ENCODE measurements at places on chromosomes 11 and 22.

- DNase-seq: no peak
Observed at GRCh38 chr11:109808569-109808968, 284.6 kb upstream of the ZC3H12C start.

DNA sequence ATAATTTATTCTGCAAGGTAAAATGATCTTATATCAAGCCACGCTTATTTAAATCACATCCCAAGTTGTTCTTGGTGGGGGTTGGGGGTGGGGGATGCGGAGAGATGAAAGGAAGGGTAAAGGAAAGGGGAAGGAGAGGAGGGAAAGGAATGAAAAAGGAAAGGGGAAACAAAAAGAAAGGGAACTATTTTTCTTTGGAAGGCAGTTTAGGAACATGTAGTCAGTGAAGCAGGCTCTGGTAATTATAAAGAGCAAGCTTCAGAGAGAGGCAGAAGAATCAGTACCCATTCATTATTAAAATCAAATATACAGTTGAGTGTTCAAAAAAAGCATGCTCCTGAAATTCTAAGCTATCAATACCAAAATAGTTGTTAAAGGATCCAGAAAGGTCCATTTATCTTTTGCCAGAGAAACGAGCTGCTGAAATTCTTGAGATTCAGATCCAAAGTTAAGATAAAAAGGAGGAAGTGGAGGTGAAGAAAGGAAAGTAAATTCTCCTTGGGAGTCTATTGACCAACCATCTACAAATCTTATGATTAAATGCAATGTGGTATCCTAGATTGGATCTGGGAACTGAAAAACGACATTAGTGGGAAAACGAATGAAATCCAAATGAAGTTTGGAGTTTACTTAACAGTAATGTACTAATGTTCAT is 107.4 kb downstream of the SGSM3 start:
- no peak for DNase-seq

DNA sequence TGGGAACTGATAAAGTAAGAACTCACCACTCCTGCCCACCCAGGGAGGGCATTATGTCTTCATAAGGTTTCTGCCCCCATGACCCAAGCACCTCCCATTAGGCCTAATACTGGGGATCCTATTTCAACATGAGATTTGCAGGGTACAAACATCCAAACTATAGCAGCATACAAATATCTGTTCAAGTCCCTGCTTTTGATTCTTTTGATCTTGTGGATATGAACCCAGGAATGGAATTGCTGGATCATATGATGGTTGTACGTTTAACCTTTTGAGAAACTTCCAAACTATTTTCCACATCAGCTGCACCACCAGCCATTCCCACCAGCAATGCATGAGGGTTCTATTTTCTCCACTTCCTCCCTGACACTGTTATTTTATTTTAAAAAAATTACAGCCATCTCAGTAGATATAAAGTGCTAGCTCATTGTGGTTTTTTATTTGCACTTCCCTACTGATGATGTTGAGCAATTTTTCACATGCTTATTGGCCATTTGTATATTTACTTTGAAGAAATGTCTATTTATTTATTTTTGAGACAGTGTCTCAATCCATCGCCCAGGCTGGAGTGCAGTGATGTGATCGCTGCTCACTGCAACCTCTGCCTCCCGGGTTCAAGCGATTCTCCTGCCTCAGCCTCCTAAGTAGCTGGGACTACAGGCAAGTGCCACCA is 7.1 kb upstream of the ATG16L2 start:
- no peak for DNase-seq

- DNase-seq: no peak
Observed at GRCh38 chr22:37710675-37711074, 13.8 kb downstream of the TRIOBP start.

DNA sequence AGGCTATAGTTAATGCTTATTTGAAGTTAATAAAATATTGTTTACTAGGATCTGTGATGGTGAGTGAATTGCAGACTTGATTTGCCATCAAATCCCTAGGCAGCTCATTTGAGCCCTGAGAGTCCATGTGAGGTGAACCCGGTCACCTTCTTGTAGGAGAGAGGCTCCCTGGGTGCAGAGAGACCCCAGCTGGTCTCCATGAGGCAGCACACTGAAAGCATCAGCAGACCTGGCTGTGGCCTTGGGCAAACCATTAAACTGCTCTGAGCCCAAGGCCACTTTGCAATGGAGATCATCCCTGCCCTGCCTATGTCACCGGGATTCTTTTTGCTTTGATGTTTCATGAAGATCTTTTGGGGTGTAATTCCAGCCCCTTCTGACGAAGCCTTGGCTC is 125.2 kb downstream of the MICAL2 start:
- no peak for DNase-seq

DNA sequence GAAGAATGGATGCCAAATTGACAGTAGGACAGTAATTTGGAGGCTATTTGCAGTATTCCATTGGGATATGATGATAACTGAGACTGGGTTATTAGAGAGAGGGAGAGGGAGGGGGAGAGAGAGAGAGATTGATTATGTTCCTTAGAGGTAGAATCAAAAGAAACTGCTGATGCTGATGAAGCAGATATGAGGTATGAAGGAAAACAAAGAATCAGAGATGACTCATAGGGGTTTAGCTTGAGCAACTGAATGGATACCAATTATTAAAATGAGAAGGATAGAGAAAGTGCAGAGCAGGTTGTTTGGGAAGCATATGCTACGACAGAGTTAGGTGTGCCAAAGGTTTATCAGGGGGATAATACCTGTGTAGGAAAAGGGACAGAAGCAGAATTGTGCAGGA is 12.8 kb upstream of the NUCB2 start:
- DNase-seq: no peak

- DNase-seq: no peak
Observed at GRCh38 chr11:774873-775592, 2.3 kb downstream of the GATD1 start.

- DNase-seq: no peak
Observed at GRCh38 chr22:50416996-50417395, 57.8 kb downstream of the SBF1 start.

GRCh38 chr22:27984001-27984695 is 65.1 kb upstream of the PITPNB start:
- DNase-seq: no peak

DNA sequence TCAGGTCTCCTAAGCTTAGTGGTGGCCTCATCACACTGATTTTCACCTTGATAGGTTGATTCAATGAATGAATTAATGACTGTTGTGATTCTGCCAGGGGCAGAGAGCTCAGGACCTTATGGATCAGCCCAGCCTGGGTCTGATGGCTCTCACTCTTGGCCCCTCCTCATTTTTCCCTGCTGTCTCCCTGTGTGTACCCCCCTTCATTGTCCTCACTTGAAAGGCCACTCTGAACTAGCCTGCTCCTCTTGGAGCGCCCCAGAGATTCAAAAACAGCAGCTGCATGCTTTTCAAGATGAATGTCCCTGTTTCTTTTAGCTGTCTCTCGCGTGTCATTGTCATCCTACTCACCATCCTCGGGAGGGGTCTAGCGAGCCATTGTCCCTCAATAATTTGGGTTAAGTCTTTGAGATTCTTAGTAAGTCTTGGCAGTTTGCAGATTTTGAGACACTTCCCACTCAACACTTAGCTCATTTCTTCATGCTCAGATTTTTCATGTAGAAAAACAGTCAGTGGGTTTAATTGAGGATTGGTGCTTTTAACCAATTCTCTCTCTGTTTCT is 42.5 kb upstream of the MICAL2 start:
- DNase-seq: no peak

- no peak for DNase-seq
Observed at GRCh38 chr22:38033522-38034277, 23.5 kb upstream of the PICK1 start.

DNA sequence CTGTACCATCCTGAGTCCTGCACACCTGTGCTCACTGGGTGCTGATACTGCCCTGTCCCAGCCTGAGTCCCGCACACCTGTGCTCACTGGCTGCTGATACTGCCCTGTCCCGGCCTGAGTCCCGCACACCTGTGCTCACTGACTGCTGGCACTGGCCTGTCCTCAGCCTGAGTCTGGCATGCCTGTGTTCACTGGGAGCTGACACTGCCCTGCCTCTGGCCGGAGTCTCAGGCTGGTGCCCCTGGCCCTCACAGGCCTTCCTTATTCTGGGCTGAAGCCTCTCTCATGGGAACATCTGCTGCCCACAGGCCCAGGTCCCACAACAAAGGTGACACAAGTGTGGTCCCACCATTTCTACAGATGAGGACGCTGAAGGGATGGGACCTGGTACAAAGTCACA is 115.1 kb downstream of the MPPED1 start:
- no peak for DNase-seq

GRCh38 chr11:98559961-98560360 is 460.8 kb upstream of the CNTN5 start:
- no peak for DNase-seq

DNA sequence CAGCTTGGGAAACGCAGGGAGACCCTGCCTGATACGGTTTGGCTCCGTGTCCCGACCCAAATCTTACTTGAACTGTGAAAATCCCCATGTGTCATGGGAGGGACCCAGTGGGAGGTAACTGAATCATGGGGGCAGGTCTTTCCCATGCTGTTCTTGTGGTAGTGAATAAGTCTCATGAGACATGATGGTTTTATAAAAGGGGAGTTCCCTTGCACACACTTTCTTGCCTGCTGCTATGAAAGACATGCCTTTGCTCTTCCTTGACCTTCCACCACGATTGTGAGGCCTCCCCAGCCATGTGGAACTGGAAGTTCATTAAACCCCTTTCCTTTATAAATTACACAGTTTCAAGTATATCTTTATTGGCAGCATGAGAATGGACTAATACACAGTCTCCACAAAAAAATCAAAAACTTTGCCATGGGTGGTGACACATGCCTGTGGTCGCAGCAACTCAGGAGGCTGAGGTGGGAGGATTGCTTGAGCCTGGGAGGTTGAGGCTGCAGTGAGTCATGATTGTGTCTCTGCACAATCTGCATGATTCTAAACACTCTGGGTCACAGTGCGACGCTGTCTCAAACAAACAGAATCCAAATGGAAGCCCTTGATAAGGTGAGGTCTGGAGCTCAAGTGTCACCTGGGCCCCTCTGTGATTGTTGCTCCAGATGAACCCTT is 34.9 kb downstream of the SYN3 start:
- no peak for DNase-seq

- no peak for DNase-seq
Observed at GRCh38 chr22:49825436-49825835, 2.2 kb downstream of the BRD1 start.

DNA sequence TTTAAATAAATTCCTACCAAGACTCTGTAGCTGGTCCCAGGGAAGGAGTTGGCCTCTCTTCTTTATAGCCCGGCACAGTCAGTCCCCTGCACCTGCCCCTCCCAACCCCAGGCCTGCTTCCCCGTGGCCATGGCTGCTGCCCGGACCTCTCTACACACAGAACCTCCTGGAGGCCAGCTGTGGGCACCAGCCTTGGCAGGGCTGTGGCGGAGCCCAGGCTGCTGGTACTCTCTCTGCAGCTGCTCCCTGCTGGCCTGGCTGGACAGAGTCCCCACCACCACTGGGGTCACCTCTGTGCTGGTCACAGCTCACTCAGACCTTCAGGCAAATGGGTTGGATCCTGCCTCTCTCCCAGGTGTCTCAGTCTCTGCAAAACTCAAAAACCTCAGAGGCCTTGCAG is 69.3 kb downstream of the LRP5 start:
- DNase-seq: no peak

GRCh38 chr11:16632295-16633200 is 105.9 kb upstream of the C11orf58 start:
- no peak for DNase-seq

- no peak for DNase-seq
Observed at GRCh38 chr11:76669901-76670484, 554 bp downstream of the LRRC32 start.

DNA sequence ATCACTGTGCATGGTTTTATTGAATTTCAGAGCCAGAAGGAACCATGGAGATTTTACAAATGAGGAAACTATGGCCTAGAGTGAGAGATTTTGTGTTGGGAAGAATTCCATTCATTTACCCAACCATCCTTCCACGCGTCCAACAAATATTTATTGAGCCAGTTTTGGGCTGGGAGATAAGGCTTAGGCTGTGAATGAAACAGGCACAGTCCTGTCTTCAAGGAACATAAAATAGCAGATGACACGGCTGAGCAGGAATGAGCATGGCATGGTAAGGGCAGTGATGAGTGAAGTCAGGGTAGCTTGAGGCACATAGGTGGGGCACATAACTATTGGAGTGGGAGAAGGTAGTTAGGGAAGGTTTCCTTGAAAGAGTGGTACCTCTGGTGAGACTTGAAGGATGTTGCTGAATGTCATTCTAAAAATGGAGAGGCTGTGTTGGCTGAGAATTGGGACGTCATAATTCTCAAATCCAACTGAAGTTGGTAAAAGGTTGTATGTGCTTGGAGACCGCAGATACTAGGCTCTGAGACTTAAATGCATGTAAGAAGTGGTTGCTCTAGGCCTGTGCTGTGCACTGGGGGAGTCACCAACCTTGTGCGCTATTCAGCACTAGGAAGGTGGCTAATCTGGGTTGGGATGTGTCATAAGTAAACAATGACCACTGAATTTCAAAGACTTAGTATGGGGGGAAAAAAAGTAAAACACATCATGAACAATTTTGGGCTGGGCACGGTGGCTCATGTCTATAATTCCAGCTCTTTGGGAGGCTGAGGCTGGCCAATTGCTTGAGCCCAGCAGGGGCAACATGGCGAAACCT is 51.9 kb downstream of the TEAD1 start:
- DNase-seq: no peak

DNA sequence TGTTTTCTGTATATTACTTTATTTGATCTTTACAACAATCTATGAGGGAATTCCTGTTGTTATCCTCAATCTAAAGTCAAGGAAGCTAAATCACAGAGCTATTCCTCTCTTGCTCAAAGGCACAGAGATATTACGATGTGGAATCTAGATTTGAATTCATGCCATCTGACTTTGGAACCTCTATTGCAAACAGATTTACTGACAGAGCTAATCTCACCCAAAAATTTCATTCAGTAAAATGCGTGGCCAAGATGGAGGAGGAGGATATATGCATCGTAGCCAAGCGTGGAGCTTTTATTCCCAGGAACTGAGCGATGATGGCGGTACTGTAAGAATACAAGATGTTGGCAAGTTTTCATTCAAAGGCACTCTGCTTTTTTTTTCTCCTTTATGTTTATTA is 791.8 kb downstream of the CNTN5 start:
- DNase-seq: no peak

DNA sequence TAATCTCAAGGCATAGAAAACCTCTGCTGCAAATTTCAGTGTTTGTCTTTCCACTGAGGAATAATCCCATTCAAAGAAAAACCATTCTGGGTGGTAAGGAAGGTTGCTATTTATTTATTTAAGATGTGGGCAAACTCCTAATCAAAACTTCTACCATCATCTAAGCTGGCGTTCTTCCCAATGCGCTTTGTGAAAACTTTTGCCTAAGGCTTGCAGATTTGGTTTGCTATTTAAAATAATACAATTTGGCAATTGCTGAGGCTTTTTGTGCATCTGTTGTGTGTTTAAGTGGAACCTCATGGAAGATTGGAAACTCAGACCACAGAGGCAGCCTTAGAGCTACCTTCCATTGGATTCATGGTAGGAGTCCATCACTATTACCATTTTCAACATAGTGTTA is 309.0 kb downstream of the BLID start:
- no peak for DNase-seq
